ENCODE measurements at places on chromosomes 11 and 22.

DNA sequence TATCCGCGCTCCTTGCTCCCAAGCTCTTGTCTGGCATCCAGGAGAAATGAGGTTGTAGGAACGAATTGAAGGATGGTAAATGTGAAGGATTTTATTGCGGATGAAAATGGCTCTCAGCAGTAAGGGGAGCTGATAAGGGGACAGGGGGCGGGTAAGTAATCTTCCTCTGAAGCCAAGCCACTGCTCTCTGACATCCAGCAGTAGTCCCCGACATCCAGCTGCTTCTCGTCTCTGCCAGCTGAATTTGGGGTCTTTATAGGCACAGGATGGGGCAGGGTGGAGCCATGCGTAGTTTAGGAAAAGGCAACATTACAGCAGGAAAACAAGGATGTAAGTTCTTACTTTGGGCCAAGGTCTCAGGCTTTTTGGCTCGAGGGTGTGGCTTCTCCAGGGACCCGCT, 1370.1 kb upstream of the RAG2 start:
- no peak for DNase-seq

DNA sequence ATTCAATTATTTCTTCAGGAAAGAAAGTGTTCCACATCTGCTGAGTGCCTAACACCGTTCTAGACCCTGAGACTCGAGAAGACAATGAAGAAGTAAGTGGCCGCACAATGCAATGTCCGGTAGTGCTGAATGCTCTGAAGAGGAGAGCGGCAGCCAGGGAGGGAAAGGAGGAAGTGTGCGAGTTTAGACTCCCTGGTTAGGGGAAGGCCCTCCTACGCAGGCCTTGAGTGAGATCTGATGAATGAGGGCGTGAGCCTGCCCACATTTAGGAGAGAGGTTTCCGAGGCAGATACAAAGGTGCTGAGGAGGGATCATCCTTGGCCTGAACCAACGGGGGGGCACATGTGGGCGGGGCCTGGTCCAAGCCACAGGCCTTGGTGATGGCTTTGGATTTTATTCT, 558.6 kb downstream of the NTM start:
- no peak for DNase-seq

DNA sequence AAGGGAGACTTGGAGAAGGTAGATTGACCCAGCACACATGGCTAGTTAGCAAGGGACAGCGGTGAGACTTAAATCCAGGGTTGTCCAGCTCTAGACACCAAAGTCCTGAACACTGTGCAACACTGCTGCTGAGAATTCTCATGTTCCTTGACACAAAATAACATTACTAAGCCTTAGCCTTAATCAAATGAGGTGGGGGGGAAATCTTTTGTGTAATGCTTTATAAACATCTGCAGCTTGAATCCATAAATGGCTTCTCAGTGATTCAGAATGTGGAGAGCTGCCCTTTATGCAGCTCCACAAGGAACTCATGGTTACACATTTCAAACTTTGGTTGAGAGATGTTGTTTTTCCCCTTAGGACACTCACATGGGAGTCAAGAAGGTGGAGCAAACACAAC, 80.0 kb downstream of the CD44 start:
- DNase-seq: no peak

DNA sequence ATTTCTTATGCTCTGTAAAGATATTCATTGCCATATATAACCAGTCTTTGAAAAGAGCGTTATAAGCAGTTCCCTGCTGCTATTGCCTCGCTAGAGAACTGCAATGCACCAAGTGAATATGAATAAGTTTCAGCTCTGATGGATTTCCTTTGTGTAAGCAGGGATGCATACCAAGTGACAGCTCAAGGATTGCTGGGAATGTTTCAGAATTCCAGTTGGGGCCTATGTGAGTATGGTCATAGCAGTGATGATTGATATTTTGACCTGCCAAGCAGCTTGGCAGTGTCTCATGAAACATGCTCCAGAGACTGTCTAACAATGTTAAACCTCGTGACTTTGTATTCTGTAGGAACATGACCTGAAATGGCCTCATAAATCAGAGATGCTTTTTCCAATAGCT, 312.6 kb downstream of the C11orf87 start:
- DNase-seq: no peak

DNA sequence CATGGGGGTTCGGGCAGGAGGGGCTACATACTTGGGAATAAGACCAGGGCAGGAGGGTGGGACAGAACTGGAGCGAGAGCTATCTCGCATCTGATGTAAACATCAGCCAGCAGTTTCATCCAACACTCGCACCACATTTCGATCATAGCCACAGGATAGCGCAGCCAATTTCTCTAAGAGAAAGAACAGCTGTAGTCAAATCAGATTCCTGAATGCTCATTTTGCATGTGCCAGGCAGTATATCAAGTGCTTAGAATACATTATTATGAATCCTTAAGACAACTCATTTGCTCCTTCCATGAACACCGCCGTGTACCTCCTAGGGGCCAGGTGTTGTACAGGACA, 14.5 kb downstream of the DGCR2 start:
- no peak for DNase-seq

GRCh38 chr22:28094771-28095170, 175.7 kb upstream of the PITPNB start:
- no peak for DNase-seq

DNA sequence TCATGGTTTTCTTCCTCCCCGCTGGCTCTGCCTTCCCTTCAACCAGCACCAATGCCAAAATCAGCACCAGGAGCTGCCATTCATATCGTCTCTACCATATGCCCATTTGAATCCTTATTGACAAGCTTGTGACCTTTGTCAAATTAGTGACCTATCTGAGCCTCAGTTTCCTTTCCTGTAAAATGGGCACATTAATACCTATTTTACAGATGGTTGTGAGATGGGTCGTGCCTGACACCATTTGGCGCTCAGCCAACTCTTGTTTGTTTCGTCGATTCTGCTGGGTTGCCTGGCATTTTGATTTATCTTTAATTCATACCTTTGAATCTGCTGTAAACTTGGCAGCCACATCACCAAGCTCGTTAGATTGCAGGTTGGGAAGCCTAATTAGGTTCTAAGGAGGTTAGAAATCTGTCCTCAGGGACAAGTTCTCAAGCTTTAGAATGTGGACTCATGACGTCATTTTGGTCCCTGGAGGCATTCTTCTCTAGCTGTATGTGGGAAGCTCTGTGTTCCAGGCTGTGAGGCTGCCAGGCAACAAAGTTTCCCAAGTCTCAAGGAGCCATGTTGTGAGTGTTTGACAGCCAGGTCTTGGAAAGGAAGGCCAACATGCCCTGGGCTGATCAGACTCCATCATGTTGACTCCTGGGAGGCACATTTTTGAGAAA, 61.0 kb downstream of the RPS6KA4 start:
- DNase-seq: no peak

DNA sequence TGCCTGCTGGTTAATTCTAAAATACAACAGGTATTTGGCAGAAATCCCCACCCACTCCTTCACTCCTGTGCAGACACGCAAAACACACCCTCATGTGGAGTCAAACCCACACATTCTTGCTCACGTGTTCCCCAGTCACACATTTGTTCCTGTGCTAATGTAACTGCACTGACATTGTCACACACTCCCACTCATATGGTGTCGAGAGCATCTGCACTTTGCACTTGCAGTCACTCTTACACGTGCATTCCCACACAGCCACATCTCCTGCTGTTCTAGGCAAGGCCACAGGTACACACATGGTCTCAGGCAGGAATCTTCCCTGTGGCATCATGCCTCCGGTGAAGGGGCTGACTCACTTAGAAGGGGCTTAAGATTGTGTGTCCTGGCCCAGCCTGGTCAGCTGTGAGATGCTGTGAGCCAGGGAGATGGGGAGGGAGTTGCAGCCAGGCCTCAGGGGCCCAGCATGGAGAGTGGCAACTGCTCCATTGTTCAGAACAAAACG, 395.0 kb downstream of the TENM4 start:
- DNase-seq: no peak

All from stimulated activated CD4-positive, alpha-beta T cell treated with anti-CD3 and anti-CD28 coated beads, Interleukin-4, amount 100 ng/mL, for 48 hours (primary cell).